Upper lobe of right lung (tissue), 1 donor: ENCODE measurements at places on chromosomes 6 and 20.

- DNase-seq: no peak
These were observed 52.1 kb downstream of the BCKDHB start for GRCh38 chr6:80158478-80158989.

DNA sequence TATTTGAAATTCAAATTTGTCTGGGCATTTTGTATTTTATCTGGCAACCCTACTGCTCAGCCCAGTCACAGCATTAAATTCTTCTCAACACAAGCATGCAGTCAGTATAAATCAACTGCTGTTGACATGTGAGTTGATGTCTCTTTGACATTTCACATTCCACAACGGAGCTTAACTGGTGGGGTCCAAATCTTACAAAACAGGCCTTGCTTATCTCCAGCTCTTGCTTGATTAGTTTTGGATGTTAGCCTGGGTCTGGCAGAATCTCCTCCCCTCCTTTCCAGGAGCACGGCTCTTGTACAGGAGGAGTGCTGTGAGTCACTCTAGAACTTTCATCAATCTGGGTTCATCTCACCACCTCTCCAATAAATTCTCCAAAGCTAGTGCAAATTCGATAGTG, 80.8 kb upstream of the PHACTR1 start:
- DNase-seq: no peak

GRCh38 chr20:46631874-46632446, 19.3 kb downstream of the SLC13A3 start:
- no peak for DNase-seq

GRCh38 chr6:39114388-39114703, 640 bp downstream of the SAYSD1 start:
- DNase-seq: no peak

DNA sequence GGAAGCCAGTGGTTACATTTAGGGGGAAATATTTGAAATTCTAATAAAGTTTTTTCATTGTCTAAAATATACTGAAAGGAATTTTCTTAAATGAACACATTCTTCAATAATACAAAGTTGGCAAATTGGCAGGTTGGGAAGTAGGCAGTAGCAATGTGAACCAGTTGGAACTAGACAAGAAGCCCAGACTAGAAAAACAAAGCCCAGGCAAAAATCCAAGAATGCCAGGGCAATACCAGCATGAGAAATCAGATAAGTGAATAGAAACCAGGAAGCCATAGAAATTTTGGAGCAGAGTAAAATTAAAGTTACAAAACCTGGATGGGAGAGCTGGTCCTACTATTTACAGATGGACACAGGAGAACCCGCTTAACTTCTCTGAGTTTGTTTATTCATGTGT, 52.2 kb downstream of the TPBG start:
- no peak for DNase-seq

DNA sequence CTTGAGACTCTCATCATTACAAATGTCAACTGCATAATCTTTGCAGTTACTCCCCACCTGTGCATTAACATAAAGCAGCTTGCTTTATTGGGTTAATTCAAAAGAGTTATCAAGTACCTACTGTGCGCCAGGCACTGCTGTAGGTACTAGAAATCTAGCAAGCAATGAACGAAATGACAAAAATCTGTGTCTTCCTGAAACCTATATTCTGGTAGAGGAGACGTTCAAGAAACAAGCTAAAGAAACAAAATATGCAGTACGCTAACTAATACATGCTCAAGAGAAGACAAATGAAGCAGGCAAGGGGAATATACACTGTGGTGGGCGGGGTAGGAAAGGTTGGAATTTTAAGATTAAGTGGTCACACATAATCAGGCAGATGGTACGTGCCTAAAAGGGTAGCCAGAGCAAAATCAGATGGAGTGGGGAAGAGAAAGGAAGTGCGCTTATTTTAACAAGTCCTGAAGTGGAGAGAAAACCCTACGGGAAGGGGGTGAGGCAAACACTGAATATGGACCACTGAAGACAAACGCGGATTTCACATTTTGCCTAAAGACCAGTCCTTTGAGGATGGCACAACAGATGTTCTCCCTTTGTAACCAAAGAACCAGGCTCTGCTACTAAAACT, 1.2 kb downstream of the ELOVL2 start:
- DNase-seq: no peak

GRCh38 chr20:58546416-58546711, 31.2 kb upstream of the APCDD1L start:
- DNase-seq: no peak

DNA sequence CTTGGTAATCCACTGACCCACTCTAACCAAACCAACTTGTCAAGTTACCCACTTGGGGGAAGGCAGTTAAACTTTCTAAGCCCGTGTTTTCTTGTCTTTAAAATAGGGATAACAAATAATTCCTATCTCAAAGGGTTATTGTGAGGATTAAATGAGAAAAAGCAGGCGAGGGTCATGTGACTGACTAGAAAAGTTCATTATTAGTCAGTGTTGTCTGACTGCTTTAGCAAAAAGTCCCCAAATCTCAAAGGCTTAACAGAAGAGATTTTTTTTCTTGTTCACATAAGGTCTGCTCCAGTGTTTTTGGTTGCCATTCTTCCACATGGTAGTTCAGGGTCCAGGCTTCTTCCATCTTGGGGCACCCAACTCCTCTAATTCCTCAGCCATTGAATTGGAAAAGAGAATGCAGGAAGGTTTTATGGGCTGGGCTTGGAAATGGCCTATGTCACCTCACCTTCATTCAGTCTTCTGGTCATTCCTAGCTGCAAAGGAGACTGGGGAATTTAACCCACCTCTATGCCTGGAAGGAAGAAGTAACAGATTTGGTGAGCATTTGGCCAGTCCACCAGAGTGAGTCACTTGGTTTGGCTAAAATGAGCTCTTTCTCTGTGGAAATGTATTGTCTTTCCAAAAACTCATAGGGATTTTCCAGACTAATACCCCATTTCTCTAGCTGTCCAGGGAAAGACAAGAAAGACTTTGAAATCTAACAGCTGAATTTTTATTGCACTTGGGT, 77.0 kb downstream of the CAP2 start:
- no peak for DNase-seq

DNA sequence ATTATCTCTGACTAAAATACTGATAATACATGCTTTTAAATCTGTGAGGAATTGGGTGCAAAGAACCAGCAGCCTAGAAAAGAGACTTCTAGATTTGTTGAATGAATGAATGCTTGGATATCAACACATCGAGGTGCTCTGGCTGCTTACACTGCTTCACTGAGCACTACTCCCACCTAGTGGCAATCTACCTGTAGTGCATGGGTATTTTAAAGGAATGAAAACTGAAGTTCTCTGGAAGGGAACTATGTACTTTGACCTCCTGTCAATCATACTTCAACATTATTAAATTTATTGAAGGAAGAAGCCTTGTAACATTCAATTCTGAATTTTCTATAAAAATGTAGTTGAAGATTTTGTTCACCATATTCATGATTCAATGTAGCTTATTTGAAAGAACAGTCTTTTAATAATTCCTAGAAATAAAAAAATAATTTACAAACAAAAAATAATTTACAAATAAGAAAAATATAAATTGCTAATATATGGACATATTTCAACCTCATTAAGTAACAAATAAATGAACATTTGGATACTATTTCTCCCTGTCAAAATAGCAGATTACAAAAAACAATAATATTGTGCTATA, 111.2 kb upstream of the MMS22L start:
- DNase-seq: no peak

DNA sequence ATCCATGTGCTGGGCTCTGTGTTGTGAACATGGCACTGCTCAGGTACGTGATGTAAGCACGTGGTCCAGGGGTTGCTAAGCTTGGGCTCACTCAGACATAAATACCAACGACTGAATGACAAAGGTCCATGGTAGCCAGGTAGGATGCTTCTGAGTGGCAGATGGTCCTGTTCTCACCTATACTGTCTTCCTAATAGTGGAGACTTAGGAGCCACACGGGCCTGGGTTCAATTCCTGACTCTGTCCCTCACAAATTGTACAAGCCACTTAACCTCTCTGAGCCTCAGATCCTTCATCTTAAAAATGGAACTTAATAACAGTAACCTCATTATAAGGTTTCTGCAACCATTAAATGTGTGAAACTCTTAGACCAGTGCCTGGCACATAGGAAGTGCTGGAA, 6.8 kb downstream of the GCM2 start:
- DNase-seq: no peak

DNA sequence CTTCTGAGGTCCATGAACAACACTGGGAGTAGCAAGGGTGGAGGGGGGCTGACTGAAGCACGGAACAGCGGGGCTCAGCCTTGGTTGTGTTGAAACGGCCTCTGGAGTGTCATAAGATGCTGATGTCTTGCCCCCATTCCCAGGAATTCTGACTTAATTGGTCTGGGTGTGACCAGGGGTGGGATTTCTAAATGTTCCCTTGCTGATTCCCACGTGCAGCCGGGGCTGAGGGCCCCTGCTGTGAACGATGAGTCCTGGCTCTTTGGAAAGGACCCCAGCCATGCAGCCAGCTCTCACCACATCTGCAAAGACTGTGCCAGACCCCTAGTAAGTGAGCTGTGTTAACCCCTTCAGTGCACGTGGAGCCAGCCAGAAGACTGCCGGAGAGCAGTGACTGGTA, 28.6 kb upstream of the FAM50B start:
- DNase-seq: no peak

- DNase-seq: no peak
These were observed 665.9 kb upstream of the CITED2 start for GRCh38 chr6:140040396-140040795.

DNA sequence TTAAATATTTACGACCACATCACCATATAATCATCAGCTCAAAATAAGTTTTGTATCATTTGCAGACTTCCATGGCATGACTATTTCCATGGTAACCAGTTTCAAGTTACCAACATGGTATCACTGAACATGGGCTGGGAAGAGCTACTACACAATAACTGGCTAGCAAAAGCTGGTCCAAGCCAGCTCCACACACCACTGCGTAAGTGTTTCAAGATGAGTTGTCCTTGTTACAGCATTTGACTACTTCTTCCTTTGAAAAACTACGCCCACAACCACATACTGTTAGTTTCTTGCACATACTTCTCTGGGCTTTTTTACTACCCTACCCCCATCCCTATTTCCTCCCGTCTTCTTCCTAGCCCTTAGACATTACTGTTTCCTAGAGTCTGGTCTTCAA, 8.5 kb downstream of the CD164 start:
- no peak for DNase-seq

GRCh38 chr6:46134216-46134615, 4.4 kb downstream of the ENPP4 start:
- DNase-seq: no peak

DNA sequence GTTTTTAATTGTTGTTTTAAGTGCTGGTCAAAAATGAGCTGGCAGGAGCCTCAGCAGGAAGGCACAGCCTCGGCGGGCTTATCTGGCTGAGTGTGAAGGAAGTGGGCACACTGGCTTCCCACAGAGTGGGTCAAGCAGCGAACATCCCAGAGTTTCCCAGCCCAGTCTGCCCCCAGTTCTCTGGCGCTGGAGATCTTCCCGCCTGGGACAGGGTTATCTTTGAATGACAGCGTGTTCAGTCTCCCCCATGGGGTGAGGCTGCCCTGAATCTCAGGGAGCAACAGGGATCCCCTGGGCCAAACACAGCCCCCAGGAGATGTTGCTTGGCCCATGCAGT, 122.2 kb upstream of the PTPN1 start:
- DNase-seq: no peak

DNA sequence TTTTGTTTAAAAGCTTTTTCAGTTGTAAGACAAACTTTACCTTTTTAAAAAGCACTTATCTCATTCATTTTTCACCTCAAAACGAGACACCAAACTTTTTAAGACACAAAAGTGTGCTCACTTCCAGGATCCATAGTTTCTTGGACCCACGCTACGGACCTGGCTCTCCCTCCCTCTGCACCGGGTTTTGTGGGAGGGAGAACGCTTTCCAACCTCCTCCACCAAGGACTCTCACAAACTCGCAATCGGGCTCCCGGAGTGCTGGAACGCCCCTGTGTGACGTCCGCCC, 436 bp downstream of the CAGE1 start:
- no peak for DNase-seq

DNA sequence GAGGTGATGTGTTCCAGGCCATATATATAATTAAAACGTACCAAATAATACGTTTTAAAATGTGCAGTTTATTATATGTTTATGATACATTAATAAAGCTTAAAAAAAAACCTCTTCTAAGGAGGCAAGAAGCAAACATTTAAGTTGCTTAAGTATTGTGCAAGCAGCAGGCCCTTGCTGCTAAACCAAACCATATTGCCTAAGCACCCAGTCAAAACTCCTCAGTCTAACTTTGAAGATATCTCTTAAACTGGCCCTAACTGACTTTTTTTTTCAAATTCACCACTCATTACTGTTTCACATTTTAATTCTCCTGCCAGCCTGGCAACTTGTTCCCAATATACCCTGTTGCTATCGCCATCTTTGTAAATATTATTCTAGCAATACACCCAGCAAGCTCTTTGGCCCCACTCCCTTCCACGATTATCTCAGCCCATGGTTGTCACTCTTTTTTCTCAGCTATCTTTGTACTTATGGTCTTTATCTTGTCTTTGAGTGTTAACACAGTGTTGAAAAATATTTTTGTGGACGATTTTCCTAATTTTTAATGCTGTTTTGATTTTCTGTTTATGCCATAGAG, 60.9 kb downstream of the C6orf58 start:
- DNase-seq: no peak

DNA sequence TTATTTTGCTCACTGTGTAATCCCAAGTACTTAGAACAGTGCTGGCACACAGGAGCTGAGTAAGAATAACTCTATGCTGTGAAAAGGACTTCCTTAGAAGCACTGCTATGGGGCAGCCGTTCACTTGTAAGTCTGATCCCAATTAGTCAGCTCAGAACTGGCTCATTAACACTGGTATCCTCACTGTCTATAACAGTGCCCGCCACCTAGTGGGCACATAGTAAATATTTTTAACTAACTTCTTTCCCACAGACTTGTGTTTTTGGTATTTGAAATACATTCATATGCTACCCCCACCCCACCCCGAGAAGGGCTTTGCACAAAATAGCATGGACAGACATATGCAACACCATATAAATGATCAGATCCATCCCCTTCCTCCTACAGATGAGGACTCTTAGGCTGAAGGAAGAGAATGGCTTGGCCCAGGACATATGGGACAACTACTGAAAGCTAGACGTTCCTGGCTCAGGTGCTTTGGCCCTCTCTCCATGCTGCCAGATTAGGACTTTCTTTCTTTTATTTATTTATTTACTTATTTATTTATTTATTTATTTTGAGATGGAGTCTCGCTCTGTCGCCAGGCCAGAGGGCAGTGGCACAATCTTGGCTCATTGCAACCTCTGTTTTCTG, 47.1 kb downstream of the DST start:
- no peak for DNase-seq

- DNase-seq: no peak
These were observed 9.4 kb upstream of the AVP start for GRCh38 chr20:3093861-3094361.
